ENCODE measurements at places on chromosomes 3 and 15. TPM values are rescaled to one million over a fixed set of nuclear protein-coding genes. Genes with fewer than 3 reads are reported as not detected.

DNA sequence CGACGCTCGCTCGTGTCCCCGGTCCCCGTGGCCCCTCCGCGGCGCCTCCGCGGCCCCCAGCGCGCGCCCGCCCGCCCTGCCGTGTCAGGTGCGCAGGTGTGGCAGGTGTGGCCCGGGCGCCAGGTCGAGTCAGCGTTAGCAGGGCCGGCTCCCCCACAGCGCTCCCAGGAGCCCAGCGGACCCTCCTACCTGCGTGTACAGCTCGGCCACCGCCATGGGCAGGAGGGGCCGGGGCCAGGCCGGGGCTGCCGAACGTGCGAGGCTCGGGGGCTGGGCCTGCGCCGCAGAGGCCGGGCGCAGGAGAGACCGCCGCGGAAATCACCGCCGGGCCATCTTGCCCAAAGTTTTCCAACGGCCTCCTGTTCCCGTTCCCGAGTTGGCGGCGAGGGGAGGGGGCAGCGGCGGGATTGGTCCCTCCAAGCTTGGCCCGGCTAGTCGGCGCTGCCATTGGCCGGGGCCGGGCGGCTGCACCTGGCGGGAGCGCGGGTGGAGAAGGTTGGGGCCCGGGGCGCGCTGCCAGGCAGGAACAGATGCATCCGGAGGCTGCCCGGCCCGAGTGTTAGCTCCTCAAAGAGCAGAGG, at the start of gene MYO5C:
MYO5C (minus strand) TSS at position 384 of the 581 bp plus-strand sequence; CDS start at position 216, 168 bp downstream.
- DNase-seq: peak; percentile 47

DNA sequence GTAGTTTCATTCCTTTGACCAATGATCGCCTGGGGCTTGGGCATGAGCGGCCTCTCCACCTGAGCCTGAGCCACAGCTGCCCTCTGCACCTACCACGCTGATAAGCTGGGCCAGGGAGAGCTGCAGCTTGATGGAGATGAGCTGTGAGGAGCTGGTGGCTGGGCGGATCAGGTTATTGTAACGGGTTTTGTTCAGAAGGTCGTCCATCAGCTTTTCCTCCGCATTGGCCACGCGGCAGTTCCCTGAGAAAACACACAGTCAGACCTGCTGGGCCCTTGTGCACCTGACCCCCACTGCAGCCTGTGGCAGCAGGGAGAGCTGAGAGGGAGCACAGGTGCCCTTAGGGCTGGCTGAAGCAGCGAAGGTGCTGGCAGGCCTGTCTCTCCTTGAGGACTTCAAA, 5.7 kb downstream of the CHRNB4 start:
- no peak for DNase-seq

- no peak for DNase-seq
Measured at GRCh38 chr3:12286927-12287726, 1.7 kb upstream of the PPARG start.

- peak; percentile 84 for DNase-seq
Measured at GRCh38 chr3:128051837-128052594, at the start of gene SEC61A1. Gene SEC61A1, plus strand, starts transcription at chr3:128052437. Its CDS starts 116 bp downstream, at chr3:128052553.

The CATSPER2 gene
- 4.2 TPM for total RNA-seq

GRCh38 chr15:92153620-92154019, 240.1 kb upstream of the ST8SIA2 start:
- DNase-seq: no peak

DNA sequence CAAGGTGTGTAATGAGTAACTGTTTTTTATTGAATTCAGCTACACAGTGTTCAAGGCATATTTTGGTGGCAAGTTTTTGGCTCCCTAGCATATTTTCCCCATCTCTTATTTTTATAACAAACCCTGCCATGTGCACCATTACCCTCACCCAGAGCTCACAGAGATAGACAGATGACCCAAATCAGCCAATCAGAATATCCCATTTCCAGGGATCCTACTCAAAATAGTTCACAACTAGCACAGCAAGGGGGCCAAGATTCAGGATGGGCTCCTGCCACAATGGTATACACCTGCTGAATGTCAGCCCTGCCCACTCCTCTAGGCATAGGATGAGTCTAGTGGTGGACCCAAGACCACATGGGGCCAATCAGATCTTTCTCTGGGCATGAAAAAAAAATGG, 78.8 kb upstream of the SETMAR start:
- DNase-seq: no peak

The PAK6 gene
- 11.2 TPM for total RNA-seq

DNA sequence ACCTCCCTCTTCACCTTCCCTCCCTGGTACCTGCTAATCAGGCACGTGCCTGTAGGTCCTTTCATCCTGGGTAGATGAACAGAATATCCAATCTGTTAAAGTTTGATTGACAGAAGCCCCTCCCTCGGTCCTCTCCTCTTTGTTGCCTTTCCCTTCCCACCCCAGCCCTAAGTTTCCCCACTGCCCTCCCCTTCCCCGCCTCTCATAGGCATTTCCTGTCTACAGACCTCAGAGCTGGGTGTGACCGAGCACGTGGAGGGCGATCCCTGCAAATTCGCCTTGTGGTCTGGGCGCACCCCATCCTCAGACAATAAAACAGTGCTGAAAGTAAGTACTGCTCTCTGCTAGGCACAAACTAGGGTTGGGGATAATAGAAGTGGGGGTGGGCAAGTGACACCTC, 239.2 kb upstream of the UMPS start:
- DNase-seq: no peak
